ENCODE measurements at places on chromosomes 4 and X.

DNA sequence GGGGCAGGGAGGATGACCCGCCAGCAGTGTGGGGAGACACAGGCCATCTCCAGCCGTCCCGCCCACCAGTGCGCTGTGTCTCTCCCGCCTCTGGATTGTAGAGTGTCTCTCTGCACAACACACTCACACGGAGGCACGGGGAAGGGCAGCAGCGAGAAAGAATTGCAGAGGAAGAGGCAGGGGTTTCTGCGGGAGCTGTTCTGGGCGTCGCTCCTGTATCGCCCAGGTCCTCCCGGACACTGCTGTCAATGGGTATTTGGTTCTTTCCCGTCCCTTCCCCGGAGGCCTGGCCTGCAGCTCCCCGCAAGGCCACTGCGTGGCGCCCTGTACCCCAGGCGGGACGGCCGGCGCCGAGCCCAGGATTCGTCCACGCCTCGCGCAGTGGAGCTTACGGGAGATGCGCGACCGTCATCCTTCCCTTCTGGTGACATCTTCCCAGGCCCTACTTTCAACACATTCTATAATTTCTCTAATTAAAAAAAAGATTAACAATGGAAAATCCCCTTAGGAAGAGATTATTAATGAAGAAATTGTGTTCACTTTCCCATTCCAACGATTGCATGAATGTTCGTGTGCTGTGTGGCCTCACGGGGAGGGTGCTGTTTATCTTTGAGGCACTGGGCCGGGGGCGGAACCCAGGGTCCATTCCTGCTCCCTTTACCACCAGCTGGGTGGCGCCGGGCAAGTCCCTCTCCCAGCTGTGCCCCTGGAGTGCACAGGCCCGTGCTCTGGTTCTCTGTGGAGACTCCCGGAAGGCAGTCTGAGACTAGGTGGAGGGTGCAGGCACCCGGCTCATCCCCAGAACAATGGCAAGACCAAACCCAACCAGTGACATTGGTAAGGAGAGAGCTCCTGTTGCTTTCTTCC is 95.7 kb downstream of the CPZ start:
- no peak for DNase-seq

- DNase-seq, result no peak
Observed at GRCh38 chrX:153966841-153967535, 4.6 kb downstream of the HCFC1 start.

- no peak for DNase-seq
Observed at GRCh38 chrX:3468031-3468430, 121.6 kb upstream of the MXRA5 start.

GRCh38 chr4:26490111-26490959 is at the start of gene CCKAR:
Gene CCKAR, minus strand, starts transcription at chr4:26490484. Its CDS starts 217 bp downstream, at chr4:26490267.
- no peak for DNase-seq

GRCh38 chr4:8690216-8691150 is 97.9 kb downstream of the CPZ start:
- no peak for DNase-seq

All from CD14-positive monocyte (primary cell).